Suppressor macrophage treated with lipopolysaccharide for 4 hours (primary cell): ENCODE measurements at places on chromosomes 16 and 17.

DNA sequence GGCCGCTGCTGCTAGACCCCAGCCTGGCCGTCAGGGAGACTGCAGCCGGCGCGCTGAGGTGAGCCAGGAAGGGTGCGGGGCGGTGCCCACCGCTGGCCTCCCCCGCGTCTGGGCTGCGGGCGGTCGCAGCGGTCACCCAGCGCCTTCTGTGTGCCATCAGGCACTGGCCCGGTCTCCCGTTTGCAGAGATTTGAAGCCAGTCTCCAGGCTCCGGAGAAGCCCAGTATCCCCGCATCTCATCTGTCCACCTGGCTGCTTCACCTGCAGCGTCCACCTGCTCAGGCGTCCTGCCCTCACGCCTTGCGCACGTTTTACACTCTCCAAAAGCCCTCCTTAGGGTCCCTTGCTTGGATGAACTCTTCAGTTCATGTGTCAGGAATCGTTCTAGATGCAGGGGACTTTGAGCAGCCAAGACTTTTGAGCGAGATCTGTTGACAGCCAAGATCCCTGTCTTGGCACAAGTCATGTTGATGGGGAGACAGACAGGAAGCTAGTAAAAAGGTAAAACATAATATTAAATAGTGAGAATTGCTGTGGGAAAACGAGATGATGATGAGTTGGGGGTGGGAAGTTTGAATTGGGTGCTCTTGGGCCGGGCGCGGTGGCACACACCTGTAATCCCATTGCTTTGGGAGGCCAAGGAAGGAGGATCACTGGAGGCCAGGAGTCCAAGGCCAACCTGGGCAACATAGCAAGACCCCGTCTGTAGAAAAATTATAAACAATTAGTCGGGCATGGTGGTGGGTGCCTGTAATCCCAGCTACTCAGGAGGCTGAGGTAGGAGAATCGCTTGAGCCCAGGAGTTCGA, 916 bp downstream of the HEATR3 start:
- no peak for DNase-seq

DNA sequence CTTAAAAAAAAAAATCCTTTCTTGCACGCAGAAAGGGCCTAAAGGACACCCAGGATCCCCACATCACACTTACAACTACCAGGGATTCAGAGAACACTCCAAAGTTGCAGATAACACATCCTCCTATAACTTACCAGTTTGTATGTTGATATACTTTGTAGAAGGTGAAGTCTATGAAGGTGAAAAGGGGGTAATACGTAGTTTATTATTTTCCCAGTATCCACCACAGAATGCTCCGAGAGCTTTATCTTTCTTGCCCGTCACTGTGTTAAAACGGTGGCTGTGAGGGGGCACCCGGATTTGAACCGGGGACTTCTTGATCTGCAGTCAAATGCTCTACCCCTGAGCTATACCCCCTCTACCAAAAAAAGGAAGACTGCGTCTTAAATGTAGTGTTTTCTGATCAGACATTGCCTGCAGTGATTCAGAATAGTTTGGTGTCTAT, 7.9 kb upstream of the RPL23 start:
- no peak for DNase-seq

GRCh38 chr16:70738083-70738977, 52.5 kb upstream of the MTSS2 start:
- peak; percentile 17 for DNase-seq

GRCh38 chr17:43437756-43438155, 39.0 kb downstream of the ARL4D start:
- DNase-seq = no peak

GRCh38 chr16:82067042-82067803, 32.2 kb downstream of the HSD17B2 start:
- no peak for DNase-seq

DNA sequence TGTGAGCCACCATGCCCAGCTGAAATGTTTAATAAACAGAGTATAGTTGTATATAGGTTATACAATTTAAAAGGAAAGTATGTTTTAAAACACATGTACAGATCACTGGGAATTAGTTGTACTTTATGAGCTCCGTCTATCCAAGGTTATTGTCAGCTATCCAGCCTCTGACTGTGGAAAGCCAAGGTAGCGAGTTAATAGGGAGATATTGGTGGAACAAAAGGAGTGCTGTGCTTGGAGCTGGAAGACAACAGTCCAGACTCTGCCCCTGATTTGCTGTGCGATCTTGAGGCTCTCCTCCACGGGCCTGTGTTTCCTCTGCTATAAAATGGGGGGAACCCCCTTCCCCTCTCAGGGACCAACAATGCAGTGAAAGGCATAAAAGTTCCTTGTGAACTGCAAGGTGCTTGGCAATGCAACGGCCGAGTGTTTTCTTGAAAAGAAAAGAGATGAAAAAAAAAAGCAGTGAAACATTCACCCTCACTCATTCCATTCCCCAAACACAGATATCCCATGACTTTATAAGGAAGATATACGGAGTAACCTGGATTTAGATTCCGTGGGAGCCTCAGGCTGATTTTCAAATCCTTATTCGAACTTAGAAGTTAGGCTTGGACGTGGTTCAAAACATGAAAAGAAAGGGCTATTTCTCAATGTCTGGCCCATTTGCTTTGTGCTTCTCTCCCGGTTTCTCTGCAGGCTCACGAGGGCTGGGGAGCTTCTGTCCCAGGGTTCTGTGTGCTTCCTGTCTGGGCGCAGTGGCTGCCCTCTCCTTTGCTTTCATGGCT, 34.1 kb downstream of the CUEDC1 start:
- no peak for DNase-seq
